Stimulated activated CD8-positive, alpha-beta memory T cell treated with anti-CD3 and anti-CD28 coated beads, Interleukin-4, amount 100 ng/mL, for 4 hours (primary cell): ENCODE measurements at places on chromosomes 2 and 18.
A peak's percentile ranks its signal among the peaks of the same experiment; 100 is the strongest.

- no peak for DNase-seq
These were observed 642.7 kb downstream of the NR4A2 start for GRCh38 chr2:155689791-155690190.

DNA sequence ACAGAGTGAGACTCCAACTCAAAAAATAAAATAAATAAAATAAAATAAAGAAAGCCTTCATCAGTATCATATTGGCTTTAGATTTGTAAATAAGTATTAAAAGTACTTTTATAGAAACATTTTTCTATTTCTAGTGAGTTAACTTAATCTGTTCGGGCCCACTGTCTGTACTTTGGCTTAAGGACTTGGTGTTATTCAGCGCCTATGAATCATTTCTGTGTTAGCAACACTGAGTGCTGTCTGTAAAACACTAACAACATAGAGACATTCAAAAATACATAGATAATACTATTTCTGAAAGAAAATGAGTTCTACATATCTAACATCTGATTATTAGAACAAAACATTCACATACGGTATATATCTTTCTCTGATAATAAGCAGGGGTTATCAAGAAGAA is 221.5 kb upstream of the CDH19 start:
- no peak for DNase-seq

- no peak for DNase-seq
These were observed 1.4 kb upstream of the ACMSD start for GRCh38 chr2:134836986-134837385.

DNA sequence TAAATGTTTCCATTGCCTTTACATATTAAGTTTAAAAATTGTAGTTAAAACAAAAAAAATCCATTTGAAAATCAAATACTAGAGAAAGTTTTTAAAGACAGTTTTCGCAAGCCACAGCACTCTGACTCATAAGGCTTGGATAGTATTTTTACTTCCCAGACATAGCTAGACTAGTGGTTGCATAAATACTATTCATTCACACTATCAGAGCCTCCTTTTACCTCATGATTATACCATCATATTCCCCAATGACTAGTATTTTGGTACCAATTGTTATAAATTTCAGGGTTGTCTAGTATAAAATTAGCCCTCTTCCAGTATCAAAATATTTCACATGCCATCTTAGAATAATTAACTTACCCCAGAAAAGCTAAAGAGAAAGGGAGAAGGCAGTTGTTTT is 393.5 kb downstream of the ERBB4 start:
- DNase-seq: no peak

DNA sequence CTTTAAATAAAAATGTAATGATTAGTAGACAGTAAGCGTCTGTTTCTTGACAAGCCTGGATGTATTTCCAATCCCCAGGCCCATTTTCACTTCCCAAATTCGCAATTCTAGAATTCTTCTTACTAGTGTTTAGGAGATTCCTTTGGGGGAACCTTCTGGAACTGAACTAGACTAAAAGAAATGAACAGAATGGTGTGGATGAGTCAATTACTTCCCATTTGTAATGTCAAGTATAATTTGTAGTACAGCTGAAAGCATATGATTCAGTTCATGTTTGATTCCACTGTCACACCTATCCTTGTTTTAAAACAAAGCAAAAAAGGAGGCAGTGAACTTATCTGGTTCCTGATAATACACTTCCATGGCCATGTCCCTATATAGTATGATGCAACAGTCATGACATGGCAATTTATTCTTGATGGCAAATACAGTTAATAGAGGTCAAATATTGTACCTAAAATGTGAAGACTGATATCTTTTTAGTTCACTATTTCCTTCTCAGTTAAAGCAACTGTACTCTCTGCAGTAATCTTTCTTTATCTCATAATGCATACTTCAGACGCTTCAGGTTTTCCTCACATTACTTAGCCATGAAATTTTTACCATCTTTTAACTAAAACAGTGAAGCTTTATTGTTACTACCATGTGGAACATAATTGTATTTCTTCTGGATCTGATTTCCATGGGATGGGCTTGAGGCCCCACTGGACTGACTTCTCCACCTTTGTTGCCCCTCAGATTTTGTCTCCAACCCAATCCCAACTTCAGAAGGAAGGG is 2.0 kb downstream of the IDH1 start:
- no peak for DNase-seq

DNA sequence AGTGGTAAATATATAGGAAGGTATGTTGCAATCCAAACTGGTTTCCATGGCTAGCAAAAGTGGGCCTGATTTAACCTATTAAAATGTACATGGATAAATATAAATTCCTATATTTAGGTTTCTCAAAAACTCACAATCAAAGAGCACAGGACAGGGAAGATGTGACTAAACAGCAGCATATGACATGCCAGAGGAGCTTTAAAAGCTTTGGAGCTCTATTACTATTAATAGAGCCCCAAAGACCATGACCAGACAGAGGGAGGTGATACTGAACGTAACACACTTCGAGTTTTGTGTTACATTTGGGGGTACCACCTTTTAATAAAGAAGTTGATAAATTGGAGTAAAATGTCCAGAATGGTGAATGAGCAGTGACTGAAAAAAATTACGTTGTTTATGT is 179.5 kb upstream of the SLC14A2 start:
- no peak for DNase-seq

DNA sequence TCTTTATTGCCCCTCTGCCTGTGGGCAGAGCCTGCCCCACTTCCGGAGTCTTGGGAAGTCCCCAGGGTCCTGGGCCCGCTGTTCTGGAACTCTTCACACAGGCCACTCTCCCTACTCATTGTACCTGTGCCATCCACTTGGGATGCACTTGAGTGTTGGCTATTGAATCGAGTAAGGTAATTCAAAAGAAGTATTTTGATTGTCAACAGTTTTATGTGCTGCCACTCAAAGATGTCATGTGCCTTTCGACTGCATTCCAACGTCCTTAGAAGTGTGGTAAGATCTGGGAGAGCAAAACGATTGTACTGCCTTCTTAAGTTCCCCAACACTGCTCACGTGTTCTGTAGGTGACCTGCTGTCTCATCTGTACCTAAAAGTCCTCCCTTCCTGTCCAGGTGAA is 77.0 kb upstream of the SMIM21 start:
- DNase-seq: no peak

DNA sequence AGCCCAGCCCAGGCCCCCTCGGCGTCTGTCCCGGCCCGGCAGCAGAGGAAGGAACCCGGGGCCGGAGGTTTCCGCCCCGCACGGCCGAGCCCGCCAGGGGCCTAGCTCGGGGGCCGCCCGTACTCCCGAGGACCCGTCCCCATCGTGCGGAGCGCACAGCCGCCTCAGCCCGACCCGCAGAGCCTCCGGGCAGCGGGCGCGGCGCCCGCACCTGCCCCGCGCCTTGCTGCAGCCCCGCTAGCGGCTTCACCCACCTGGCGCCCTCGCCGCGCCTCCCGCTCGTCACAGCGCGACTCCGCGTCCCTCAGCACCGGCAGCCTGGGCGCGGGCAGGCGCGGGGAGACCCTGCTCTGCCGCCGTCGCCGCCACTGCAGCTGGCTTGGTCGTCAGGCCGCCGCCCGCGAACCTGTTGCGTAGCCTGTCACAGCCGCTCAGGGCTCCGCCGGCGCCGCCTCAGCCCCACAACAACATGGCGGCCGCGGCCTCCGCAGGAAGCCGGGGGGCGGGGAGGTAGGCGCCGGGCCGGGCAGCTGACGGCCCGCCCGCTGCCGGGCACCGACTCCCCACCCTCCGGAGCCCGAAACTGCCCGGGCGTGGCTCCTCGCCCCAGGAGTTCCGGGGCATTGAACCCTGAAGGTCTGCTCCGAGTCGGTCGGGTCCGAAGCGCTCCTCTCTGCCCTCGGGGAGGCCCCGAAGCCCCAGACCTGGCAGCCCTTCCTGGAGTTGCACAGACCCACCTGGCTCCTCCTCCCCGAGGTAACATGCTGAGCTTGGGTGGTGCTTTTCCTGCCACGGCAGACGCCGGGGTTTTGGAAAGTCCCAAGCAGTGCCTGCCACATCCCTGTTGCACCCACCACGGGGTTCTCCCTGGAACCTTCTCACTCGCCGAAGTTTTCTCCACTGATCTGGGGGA is at the start of gene ITSN2:
Gene ITSN2 (minus strand): TSS at position 487 of the 913 bp plus-strand sequence. CDS start 32,454 bp downstream, outside the sequence.
- DNase-seq: peak; percentile 51

- DNase-seq: no peak
These were observed 98.2 kb upstream of the SMAD2 start for GRCh38 chr18:48028696-48029095.

DNA sequence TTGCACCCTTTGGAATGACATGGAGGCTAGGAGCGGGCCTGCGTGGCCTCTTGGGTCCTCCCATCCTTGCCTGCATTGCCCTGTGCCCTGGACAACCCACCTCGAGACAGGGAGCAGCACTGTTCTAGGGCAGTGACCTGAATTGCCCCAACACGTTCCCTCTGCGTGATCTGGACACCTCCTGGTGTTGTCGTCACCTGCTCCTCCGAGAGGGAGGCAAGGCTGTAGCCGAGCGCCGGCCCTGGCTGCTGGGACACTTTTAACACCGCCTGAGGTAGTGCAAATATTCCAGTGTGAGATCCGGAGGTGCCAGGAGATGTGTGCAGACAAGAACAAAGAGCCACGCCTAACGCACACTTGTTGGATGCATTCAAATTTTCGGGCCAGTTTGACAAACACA is 131.5 kb downstream of the SMAD7 start:
- DNase-seq: no peak

- DNase-seq: no peak
These were observed 1155.6 kb downstream of the LRP1B start for GRCh38 chr2:140975237-140975636.

- no peak for DNase-seq
These were observed 44.8 kb downstream of the POLE4 start for GRCh38 chr2:75003276-75003675.

DNA sequence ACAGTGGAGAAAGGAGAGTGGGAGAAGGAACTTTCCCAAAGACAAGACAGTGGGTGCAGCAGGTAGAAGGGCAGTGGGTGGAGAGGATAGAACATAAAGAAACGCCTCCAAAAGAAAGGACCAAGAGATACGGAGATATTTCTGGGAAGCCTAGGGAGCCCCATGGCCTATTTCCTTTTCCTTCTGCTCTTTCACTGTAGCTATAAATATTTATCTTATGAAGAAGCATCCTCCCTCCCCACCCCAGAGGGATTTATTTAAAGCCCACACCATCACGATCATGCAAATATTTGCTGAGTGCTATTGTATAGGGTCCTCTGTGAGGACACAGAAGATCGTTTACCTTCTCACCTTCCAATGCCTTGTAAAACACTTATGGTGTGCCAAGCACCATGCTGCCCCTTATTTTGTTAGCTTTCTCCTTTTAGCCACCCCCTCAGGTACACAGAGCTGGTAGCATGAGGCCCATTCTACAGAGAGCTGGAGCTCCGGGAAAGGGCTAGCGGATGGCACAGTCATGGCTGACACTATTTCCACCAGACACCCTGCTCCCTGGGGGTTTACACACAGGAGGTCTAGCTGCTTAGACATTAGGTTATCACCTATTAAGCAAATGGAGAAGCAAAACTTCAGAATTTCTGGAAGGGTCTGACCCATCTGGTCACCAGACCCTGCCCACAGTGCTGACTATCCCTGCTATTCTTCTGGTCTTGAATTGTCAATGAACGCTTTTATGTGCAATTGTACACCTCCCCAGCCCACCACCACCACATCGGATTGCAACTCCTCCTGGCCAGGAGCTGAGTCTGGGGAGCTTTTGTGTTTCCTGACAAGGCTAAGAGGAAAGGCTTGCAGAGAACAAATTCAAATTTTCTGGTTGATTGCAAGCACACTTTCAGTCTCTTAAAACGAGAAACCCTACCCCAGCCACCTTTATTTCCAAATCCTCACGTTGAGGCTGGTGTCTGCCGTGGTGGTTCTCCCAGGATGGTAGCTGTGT is 91.8 kb upstream of the KLF7 start:
- DNase-seq: no peak

DNA sequence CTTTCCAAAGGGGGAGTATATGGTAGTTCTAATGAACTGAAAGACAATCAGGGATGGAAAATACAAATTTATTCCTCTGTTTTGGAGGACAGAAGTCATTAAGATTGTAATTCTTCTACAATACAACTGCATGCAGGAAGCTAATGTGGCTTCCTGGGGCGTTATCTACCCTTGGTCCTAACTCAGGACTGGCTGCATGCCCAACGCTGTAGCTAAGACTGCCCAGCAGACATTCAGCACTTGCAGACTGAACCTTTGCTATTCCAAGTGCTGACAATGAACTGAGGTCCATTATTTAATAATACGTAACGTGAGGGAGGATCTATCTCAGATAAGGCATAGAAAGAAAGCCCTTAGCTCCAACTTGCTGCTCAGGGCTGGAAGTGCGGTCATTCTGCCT is 53.2 kb downstream of the ZAP70 start:
- DNase-seq: no peak

DNA sequence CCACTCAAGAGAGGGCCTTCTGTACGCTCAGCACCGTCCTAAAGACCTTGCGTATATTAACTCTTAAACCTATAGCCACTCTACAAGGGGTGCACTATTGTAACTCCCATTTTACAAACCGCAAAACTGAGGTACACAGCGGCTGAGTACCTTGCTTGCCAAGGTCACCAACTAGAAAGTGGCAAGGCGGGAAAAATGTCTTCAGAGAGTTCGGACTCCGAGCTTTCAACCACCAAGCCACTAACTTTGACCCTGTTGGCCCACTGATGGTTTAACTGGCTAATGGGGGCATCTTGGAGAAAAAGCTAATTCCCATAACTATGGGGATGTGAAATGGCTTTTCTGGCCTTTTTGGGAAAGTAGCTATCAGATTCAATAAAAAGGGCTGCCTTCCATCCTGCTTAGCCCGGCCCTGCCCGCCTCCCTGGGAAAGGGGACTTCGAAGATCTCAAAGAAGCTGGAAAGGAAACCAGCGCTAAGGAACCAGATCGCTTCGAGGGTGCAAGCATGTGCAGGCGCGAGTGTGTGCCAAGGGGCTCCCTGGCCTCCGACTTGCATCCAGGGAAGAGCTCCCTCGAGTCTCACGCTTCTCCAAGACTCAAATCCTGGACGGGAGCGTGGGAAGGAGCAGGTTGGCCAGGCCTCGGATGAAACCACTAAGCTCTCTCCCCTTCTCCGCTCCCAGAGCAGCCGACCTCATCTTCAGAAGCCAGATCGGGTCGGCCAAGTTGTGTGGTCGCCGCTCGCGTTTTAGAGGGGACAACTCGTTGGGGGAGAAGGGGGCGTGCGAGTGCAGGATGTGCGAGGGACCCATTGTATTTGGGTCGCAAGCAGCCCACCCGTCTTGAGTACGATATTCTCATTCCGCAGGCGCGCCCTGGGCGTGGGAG is 2.2 kb upstream of the SP5 start:
- DNase-seq: no peak

DNA sequence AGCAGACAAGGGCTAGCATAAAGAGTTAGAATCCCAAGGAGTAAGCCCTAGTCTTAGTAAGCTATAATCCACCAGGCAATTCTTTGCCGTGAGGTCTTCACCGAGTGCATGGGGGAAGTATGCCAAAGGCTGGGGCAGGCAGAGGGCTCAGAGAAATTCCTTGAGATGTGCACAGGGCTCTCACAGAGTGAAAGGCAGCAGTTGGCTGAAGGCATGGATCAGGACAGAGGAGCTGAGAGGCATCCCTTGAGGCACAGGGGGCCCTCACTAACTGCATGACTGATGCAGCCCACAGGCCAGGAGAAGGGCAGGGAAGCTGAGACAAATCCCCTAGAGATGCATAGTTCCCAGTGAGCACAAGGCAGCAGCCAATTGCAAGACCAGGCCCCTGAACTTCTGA is 34.1 kb downstream of the PTH2R start:
- DNase-seq: no peak
